Stimulated activated CD4-positive, alpha-beta T cell treated with anti-CD3 and anti-CD28 coated beads, Interleukin-15, amount 100 ng/mL, for 24 hours (primary cell): ENCODE measurements at places on chromosomes 6 and 20.

- no peak for DNase-seq
Observed at GRCh38 chr6:7451326-7451725, 61.7 kb downstream of the RIOK1 start.

GRCh38 chr20:42018979-42019378 lies 400.8 kb upstream of the CHD6 start:
- peak; percentile 4 for DNase-seq

DNA sequence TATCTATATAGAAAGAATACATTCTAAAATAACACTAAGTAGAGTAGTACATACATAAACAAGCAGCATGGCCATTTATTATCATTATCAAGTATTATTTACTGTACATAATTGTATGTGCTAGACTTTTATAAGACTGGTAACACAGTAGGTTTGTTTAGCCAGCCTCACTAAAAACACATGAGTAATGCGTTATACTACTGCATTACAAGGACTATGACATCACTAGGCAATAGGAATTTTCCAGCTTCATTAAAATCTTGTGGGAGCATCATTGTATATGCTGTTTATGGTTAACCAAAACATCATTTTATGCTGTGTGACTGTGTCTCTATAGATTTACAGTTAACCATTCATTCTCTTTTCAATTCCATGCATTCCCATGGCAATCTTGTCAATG lies 131.7 kb upstream of the HDGFL1 start:
- DNase-seq = no peak

- DNase-seq = no peak
Observed at GRCh38 chr20:59144831-59145196, 18.8 kb upstream of the ZNF831 start.

DNA sequence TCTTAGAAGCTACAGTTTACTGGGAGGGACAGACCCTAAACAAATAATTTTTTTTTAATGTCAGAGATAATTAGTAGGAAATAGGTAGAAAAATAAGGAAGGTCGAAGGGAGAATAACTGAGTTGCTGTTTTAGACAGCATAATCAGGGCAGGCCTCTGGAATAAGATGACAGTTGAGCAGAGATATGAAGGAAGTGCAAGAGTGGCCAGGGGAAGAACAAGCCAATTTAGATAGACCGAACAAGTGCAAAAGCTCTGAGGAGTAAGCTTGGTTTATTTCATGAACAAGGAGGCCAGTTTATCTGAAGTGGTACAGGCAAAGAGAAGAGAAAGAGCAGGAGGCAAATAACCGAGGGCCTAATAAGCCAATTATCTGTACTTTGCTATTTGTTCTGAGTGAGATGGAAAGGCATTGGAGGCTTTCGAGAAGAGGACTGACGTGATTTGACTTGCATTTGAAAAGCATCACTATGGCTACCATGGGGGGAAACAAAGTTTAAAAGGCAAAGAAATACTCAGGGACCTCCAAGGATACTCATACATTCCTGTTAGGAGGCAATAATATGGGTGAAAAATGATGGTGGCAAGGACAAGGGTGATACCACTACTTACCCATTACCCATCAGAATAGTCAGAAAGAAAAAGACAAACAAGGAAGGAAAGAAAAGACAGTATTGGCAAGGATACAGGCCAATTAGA lies 19.7 kb downstream of the PROCR start:
- DNase-seq = no peak

- DNase-seq = no peak
Observed at GRCh38 chr6:115969207-115969929, 91.3 kb downstream of the FRK start.

DNA sequence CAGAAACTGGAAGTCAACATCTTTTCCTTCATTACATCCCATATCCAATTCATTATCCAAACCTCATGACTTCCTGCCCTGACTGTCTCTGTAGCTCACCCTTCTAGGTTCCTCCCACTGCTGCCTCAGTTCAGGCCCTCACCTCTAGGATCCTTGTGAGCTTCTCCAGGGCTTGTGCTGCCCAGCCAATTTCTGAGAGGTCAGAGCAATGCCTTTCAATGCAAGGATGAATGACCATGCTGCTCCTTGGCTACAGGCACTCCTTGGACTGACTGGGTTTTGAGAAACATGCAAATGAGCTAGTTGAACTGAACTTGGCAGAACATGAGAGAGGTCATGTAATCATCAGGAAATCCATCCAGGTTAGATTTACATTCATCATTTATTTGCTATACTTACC lies 173.4 kb downstream of the KIF16B start:
- DNase-seq = no peak

DNA sequence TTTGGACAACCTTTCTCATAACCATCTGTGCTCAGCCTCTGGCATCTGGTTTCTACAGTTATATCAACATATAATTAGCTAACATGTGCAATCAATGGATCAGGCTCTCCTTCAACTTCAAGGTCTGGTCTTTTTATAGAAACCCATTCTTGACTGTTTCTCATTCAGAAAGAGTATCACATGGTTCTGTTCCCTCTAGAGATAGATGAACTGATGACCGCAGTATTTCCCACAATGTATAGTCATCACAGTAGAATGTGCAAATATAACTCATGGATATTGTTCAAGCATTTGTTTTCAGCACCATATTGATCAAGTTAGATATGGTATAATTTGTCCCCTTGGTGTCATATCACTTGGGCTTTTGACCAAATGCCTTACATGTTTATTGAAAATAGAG lies 656.2 kb downstream of the FRK start:
- DNase-seq = no peak

- DNase-seq = no peak
Observed at GRCh38 chr6:42294759-42295158, 77.1 kb upstream of the MRPS10 start.

DNA sequence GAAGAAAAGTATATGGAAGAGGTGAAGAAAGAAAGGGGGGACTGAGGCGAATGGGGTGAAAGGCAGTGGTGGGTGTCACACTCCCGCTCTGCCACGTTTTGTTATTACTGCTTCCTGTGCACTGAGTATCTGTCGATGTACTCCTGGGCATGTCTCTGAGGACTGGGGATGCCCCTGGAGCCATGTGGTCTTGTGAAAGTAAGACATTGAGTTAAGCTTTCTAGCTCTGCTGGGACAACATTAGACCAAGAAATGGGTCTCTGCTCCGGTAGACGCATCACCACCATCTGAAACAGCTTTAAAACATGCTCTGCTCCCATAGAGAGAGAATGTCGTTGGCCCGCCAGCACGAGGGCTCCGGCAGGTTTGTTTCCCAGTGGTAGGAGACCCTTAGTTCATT lies 40.0 kb downstream of the IRF4 start:
- peak; percentile 45 for DNase-seq

- DNase-seq = no peak
Observed at GRCh38 chr20:41318271-41318649, 729 bp upstream of the ZHX3 start.

DNA sequence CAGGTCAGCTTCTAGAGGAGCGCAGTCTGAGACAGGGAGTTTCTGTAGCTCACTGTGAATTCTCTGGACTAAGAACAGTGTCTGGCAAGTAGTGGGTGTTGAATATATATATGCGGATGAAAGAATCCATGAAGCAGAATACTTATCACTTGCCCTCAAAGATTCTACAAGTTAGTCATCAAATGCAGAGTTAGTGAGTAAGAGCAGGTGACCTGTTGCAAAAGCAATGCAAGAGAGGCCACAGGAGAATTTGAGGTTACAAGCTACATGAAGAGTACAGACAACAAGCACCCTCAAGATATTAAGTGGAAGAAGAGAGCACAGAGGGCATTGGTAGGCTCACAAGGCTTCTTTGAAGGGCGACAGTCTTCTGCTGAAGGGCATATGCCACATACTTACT lies 103.4 kb upstream of the BTBD3 start:
- no peak for DNase-seq

DNA sequence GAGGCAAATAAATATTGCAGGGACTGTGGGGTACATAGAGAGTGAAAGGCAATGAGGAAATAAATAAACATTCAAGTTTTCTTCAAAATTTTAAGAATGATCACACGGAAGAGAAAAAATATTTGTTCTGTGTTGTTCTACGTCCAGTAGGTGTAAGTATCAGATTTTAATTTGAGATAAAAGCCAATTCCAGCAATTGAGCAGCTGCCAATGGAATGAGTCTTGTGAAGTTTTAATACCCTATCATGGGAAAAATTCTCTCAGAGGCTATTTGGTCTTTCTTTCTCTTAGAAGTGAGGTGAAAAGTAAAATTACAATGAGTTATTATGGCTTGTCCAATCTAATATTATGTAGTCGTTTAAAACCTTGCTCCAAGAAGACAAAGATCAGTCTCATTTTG lies 195.7 kb upstream of the CITED2 start:
- DNase-seq = no peak

DNA sequence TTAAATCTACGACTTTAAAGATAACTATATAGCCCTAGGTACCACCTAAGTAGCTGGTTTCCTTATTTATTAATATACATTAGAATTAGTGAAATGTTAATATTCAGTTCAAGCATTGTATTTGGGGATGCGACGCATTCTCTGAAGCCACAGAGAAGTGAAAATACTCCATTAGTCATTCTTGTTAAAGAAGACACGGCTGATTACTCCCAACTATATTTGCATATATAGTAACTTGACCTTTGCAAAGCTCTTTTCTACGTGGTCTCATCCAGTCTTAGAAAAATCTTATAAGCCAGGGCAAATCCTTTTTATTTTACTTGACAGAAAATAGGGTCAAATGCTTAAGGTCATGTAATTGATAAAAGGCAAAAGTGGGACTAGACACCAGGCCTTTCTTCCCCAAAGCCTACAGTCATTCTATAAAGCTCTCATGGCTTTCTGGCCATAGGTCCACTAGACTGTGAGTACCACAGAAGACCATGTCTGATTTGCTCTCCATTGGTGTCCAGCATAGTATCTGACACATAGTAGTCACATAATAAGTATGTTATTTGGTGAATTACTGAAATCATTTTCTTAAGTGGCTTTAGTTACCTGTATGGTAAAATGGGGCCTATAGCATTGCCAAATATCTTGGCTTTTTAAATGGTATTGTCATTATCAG lies 11.3 kb downstream of the ZHX3 start:
- DNase-seq = no peak

DNA sequence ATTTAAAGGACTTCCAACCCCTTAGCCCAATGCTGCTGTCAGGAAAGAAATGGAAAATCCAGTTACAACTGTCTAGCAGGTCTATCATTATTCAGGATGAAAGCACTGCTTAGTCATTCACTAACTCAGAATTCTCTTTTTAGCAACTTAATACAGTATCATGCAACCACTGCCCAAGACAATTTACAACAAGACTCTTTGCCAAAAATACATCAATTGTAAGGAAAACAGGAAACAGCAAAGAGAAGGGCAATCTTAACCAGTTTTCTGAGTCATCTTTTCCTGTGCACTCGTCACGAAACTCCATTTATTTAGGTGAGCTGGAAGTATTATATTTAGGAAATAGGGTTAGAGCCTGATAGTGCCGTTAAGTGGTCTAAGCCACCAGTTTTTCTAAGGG lies 1197.7 kb upstream of the CITED2 start:
- DNase-seq = no peak

DNA sequence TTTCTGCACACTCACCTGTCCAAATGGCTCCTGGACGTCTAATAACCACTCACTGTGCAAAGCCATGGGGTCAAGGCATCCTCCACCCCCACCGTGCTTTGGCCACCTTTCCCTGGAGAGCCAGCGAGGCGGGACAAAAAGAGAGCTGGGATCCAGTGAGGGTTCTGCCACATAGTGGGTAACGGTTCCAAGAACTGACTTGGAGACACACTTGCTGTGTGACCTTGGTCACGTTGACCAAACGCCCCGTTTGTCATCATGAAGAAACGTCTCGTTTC lies 287.2 kb downstream of the TFAP2C start:
- DNase-seq = no peak

DNA sequence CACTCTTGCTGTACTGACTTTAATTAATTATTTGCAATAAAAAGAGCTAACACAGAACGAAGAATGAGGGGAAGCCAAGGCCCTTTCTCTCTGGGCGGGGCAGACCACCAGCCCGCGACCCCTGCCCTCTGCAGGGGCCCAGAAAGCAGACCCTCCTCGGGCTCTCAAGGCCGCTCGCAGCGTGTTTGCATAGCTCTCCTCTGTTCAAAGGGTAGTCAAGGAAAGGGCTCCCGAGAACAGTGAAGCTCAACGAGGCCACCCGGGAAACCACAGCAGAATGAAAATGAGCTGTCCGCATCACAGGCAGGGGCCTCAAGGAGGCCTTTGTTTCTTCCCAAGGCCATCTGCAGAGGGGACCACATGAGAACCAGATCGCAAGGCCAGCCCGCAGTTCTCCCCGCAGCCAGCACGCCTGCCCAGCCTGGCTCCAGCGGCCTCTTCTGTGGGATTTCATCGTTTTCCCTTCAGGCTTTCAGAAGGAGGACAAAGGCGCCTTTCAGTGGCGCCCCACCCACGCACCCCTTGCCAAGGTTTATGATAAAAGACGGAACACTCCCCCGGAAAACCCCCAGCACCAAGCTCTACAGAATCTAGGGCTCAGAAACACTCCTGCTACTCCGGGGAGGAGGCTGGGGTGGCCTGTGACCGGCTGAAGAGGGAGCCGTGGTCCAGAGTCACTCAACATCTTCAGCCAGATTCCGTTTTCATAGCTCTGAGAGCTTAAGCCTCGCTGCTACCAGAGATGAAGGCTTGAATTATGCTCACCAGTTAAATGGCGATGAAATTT lies 25.3 kb downstream of the ACSS1 start:
- DNase-seq = no peak

- no peak for DNase-seq
Observed at GRCh38 chr20:61734733-61735502, 330.8 kb downstream of the TAF4 start.

- DNase-seq = no peak
Observed at GRCh38 chr20:4195499-4195898, 180.1 kb upstream of the RNF24 start.

DNA sequence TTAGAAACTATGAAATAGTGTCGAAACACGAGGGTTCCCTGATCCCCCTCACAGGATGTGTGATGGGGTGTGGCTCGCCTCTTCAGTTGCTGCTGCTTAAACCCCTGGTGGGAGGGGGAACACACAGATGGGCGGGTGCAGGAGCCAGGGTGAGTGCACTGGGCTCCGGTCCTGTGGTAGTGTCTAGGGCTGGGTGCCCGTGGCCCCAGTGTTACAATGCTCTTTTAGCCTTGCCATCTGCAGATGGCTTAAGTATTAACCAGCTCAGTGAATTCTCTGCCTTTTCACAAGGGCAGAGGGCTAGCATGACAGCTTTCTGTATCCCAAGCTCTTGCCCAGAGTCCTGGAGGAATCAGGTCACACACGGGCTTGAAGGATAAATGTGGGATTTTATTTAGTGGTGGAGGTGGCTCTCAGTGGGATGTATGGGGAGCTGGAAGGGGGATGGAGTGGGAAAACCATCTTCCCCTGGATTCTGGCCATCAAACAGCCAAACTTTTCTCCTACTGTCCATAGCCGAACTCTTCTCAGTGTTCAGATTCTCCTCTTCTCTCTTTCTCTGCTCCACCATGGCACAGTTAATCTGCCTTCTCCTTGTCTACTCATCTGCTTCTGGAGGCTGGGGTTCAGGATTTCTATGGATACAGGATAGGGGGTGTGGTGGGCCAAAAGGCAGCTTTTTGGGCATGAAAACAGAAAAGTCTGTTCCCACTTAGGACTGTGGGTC lies 659.0 kb downstream of the EPM2A start:
- no peak for DNase-seq
